ENCODE measurements at places on chromosomes 5 and 9.

DNA sequence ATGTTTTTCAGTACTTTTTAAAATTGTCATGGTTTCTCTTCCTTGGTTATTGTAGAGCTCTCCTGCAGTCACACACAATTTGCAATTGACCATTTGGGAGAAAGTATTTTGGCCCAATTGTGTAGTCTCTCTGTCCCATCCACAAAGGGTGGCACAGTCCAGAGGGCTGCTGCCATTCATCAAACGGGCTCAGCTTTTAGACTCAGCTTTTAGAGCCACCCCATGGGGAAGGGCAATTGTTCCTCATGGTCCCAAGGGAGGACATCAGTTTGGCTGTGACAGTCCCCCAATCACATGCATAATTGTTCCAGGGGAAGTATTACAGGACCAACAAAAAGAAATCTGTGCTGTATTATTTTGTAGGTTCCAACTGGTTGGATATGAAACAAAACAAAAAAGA is 207.6 kb downstream of the ZNF462 start:
- DNase-seq: no peak

- DNase-seq: no peak
Measured at GRCh38 chr9:114084282-114085073, 6.4 kb upstream of the AMBP start.

GRCh38 chr9:130906735-130907416 is 10.3 kb upstream of the QRFP start:
- DNase-seq: no peak

- DNase-seq: no peak
Measured at GRCh38 chr5:137022043-137022442, 477.1 kb downstream of the SPOCK1 start.

- no peak for DNase-seq
Measured at GRCh38 chr5:77885519-77885918, 109.4 kb upstream of the TBCA start.

GRCh38 chr9:76463211-76463610 is 4.2 kb downstream of the GCNT1 start:
- DNase-seq: no peak

DNA sequence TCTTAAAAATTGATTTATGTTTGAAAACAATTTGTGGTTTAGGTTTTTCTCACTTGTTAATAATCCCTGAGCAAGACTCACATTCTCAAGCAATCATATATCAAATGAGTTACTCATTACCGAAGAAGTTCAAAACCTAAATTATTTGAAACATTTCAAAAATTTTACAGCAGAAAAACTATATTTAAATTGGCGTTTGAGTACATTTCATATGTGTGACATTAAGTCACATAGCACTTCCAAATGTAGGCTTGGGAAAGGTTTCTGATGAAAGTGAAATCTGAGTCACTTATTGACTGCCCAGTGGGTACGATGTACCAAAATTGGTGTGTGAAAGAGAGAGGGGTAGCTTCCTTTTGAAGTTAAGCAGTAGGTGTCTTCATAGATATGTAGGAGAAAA is 411.4 kb upstream of the SGCD start:
- no peak for DNase-seq

- no peak for DNase-seq
Measured at GRCh38 chr5:169696621-169697510, 59.8 kb downstream of the DOCK2 start.

DNA sequence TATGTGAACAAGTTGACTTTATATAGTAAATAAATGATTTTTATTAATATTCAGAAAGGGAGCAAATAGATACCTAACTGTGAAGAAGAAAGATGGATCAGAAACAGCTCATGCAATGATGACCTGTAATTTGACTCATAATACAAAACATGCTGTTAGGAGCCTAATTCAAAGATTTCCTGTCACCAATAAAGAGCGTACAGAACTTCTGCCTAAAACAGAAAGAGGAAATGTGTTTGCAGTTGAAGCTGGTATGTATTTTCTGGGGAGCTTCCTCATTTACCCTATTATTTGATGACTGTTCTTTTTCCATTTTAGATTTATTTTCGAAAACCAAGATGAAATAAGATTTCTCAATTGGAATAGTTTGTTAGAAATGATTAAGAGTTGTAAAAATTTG is 11.4 kb downstream of the YTHDC2 start:
- DNase-seq: no peak

- peak; percentile 19 for DNase-seq
Measured at GRCh38 chr5:56534102-56534829, 281.1 kb upstream of the MAP3K1 start.
